Stimulated activated CD8-positive, alpha-beta memory T cell treated with anti-CD3 and anti-CD28 coated beads, Interleukin-4, amount 100 ng/mL, for 1 hour (primary cell): ENCODE measurements at places on chromosomes 7 and 10.

GRCh38 chr10:110694820-110695538, 50.8 kb downstream of the RBM20 start:
- no peak for DNase-seq

- no peak for DNase-seq
These were observed 168.9 kb upstream of the PHF14 start for GRCh38 chr7:10804770-10805169.

DNA sequence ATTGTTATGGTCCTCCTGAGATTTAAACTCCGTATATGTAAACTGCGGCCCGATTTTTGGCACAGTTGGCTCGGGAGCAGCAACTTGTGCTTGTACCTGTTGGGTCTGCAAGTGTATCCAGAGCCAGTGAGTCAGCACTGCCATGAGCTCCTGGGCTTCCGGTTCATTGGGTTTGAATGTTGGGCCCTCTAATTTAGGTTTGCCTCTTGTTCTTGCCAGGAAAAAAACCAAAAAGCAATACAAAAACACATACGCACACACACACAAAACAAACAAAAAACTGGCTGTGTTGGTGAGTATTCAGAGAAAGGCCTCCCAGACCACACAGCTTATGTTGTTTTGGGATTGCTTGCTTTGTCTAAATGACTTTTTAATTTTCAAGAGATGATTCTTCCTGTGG, 26.3 kb downstream of the SND1 start:
- no peak for DNase-seq

DNA sequence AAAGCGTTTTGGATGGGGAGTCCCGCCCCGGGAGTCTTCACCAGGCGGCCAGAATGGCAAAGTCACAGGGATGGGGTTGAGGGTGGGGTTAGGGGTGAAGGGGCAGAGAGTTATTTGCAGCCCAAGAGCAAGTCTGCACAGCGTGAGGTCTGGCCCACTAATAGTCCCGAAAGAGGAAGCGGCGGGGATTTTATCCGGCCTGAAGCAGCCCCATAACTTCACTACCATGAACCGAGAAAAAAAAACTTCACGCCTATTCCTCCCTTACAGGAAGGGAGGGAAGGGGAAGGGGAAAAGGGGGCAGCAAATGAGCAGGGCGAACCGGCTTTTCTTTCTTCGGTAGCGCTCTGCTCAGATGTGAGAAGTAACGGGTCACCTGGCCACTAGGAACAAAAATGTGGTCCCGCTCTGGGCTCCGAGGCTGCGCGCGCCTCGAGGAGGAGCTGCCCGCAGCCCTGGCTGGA, 712 bp downstream of the ITPRIP start:
- DNase-seq, result no peak

DNA sequence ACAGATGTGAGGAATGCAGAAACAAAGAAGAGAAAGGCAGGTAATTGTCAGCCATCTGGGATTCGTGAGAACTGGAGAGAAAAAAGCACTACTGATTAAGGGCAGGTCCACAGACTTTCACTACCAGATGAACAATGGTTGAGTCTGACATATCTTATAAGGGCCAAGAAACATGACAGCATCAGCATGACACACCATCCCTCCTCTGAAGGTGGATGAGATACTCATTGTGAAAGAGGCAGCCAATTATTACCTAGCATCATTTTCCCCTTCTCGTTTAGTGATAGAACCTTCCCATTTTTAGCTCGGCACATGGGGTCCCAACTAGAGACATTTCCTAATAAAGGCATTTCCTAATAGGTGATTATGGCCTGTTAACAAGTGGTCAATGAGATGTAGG, 19.2 kb upstream of the MET start:
- no peak for DNase-seq

DNA sequence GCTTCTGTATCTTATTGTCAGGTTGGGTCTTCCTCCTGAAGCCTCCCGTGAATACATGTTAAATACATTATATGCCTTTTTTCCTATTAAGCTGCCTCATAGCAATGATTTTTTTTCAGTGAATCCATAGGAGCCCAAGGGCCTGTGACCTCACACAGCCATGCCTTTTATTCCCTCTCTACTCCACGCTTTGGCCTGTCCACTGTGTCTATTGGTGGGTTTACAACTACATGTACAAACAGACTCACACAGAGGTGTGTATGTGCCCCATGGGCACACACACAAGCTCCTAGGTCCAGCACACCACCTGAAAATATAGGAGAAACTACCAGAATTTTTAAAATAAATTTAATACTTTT, 560.4 kb downstream of the IPMK start:
- no peak for DNase-seq

GRCh38 chr7:79461660-79462059, 8.2 kb upstream of the MAGI2 start:
- DNase-seq, result no peak

DNA sequence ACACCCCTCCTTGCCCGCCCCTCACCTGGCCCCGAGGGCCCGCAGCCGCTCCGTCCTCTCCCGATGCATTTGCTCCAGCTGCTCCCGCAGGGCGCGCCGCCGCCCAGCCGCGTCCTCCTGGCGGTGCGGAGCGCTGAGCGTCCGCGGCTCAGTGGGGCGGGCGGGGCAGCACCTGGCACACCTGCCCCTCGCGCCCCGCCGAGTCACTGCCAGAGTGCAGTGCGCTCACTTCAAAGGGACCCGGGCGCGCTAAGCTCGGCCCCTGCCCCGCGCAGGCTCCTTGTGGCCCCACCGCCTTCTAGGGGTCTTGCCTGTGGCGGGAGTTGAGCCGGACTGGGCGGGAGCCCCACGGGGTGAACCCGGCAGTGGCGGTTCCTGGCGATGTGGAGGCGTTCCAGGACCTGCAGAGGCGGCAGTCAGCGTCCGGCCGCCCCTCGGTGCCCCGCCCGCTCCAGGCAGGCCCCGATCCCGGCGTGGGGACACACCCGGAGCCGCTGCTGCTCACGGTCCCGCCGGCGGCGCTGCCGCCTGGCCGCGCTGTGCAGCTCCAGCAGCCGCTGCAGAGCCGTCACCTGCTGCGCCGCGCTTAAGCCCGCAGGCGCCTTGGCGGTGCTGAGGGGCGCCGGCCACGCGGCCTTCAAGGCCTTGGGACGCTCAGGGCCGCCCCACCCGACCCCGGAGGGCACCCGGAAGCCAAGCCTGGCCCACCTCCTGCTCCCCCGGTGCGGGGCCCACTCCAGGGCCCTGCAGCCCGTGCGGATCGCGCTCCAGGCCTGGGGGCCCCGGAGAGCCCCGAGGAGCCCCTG, 6.7 kb downstream of the ATP6V1F start:
- DNase-seq, result peak; percentile 9
